ENCODE measurements at places on chromosomes 12 and 14.
A peak's percentile ranks its signal among the peaks of the same experiment; 100 is the strongest.

DNA sequence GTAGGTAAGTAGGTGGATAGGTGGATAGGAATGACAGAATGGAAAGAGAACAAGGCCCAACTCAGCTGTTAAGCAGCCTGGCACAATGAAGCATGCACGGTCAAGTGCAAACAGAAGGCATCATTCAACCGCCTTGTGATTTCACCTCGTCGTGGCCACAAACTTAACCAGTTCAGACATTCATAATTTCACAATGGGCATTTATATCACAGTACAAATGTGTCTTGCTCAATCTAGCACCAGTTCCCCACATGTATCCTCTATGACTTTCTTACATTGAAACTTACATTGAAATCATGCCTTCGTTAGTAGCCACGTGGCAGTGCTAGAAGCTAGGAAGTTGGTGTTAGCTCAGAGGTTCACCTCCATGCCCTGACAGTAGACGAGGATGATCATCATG lies 207.5 kb downstream of the ETV6 start:
- no peak for DNase-seq

GRCh38 chr12:17763366-17763765 lies 326.6 kb downstream of the RERGL start:
- DNase-seq = no peak

GRCh38 chr12:50242751-50243191 lies 40.5 kb downstream of the LIMA1 start:
- peak; percentile 93 for DNase-seq

- DNase-seq = no peak
These were observed 24.9 kb upstream of the BICDL1 start for GRCh38 chr12:119964123-119964522.

DNA sequence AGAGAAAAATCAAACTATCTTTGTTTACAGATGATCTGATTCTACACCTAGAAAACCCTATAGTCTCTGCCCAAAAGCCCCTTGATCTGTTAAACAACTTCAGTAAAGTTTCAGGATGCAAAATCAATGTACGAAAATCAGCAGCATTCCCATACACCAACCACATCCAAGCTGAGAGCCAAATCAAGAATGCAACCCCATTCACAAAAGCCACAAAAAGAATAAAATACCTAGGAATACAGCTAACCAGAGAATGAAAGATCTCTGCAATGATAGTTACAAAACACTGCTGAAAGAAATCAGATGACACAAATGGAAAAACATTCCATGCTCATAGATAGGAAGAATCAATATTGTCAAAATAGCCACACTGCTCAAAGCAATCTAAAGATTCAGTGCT lies 265.7 kb downstream of the AEBP2 start:
- no peak for DNase-seq

DNA sequence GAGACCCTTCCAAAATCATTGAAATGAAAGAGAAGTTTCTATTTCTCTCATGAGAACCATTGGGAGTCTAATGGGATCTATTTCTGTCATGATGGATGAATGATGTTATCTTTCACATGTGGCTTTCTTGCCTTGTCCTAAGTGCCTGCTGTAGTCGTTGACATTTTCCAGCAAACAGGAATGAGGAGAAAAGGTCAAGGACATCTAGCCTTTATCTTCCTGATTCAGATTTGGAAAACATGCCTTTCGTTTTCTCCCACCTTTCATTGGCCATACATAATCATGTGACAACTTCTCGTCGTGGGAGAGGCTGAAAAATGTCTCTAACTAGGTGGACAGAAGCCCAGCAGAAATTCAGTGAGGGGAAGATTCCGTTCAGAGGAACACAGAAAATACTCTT lies 94.5 kb downstream of the PCNX1 start:
- no peak for DNase-seq
